ENCODE measurements at places on chromosomes 13 and 19.
A peak's percentile ranks its signal among the peaks of the same experiment; 100 is the strongest.

GRCh38 chr13:113329656-113330312 lies 32.7 kb downstream of the LAMP1 start:
- DNase-seq, result no peak

DNA sequence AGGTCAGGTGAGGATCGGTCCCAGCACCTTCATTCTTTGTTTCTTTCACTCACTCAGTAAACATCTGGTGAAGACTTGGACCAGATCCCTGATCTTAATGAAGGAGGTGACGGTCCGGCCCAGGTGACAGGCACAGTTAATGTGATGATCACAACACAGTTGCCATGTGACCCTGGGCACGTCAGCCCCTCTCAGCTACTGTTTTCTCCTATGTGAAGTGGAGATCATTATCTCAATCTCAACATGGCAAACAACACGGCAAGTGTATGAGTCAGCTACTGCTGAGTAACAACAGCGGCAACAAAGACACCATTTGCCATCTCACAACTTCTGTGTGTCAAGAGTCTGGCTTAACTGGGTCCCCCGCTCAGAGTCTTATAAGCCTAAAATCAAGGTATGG lies 74.6 kb downstream of the GNG7 start:
- DNase-seq, result no peak

DNA sequence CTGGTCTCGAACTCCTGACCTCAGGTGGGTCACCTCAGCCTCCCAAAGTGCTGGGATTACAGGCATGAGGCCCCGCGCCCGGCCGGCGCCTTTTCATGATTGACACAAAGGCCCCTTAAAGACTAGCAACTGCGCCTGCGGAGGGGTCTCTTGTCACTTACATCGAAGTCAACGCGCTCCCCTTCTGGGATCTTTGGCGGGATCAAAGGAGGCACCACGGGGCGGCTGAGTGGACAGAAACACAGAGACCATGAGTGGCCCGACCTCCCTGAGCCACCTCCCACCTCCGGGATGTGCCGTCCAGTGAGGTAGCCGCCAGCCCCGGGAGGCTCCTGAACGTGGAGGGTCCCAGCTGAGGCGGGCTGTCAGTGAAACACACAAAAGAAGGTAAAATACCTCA lies 7.3 kb downstream of the TNNT1 start:
- peak; percentile 67 for DNase-seq

DNA sequence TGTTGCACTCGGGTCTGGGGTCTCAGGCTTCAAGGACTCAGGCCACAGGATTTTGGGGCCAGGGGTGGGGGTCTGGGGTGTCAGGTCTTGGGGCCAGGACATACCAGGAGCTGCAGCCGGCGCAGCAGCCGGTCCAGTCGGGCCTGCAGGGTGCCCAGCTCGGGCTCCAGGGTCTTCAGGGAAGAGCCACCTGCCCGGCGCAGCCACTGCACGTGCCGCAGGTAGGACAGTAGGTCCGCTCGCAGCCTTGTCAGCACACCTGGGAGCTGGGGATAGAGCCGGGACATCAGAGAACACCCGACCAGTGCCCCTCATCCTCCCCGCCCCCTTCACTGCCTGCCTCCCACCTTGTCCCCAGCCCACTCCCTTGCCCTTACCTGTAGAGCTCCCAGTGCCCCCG lies 2.2 kb downstream of the IL11 start:
- no peak for DNase-seq

GRCh38 chr13:35648201-35648600 lies 171.7 kb upstream of the MAB21L1 start:
- no peak for DNase-seq

GRCh38 chr19:49418511-49418910 lies 4.7 kb downstream of the PTH2 start:
- no peak for DNase-seq

DNA sequence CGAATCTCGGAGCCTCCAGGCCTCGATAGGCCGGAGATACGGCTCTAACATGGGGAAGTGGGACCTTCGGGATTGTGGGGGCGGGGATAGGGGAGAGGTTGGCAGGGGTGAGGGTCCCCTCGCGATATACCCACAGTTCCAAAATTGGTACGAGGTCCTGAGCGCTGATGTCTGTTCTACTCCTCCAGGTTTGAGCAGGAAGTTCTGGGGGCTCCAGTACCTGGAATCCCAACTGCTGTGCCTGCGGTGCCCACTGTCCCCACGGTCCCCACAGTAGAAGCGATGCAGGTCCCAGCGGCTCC lies 447 bp downstream of the RBM42 start:
- DNase-seq, result no peak

DNA sequence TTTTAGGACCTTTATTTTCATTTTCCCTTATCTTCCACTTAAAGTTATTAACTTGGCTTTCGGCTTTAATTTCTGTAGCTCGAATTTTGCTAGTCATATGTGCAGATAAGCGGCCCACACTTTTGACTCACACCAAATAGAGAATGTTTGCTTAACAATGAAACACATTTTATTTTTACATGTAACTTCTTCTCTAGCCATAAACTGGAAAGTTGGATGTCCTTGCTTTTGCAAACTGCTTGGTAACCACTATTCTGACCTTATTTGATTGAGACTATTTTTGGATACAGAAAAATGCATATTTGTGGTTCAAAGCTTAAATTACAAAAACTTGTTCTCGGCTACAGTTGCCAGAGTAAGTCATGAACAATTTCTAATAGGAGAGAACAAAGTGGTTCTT lies 600.0 kb downstream of the KCTD12 start:
- no peak for DNase-seq

All from ELF-1 (cell line).